ENCODE measurements at places on chromosomes 13 and 19.

DNA sequence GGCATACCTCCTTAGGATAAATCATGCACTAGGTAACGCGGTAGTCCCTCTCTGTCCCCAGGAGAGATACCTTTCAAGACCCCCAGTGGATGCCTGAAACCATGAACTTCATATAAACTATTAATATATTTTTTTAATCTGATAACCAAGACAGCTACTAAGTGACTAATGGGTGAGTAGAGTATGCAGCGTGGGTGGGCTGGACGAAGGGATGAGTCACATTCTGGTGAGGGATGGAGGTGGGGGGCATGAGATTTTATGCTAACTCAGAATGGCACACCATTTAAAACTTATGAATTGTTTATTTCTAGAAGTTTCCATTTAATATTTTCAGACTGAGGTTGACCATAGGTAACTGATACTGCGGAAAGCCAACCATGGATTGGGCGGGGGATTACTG is 46.2 kb downstream of the CDK8 start:
- no peaks in the 10 kb centered on the region for H3K27me3 ChIP-seq
- no peak overlapping the region for H3K4me3 ChIP-seq
- H3K27ac ChIP-seq, result no peak overlapping the region

GRCh38 chr13:44555207-44555606 is 20.9 kb downstream of the TSC22D1 start:
- no peaks in the 10 kb centered on the region for H3K4me1 ChIP-seq
- no peaks in the 10 kb centered on the region for H3K27me3 ChIP-seq

GRCh38 chr13:59494151-59494550 is 669.6 kb downstream of the DIAPH3 start:
- H3K27me3 ChIP-seq, result no peaks in the 10 kb centered on the region
- H3K4me3 ChIP-seq, result no peak overlapping the region
- no peak overlapping the region for H3K27ac ChIP-seq
- DNase-seq, result no peak
- H3K4me1 ChIP-seq, result no peaks in the 10 kb centered on the region

GRCh38 chr19:36527341-36527740 is 730 bp downstream of the ZNF260 start:
- peak overlapping the region; percentile 80 for H3K4me3 ChIP-seq
- no peak overlapping the region for H3K27ac ChIP-seq
- H3K27me3 ChIP-seq, result no peaks in the 10 kb centered on the region
- H3K4me1 ChIP-seq, result peaks cover 19% of the 10 kb centered on the region
- peaks cover 23% of the 10 kb centered on the region for H3K36me3 ChIP-seq
- DNase-seq, result no peak

DNA sequence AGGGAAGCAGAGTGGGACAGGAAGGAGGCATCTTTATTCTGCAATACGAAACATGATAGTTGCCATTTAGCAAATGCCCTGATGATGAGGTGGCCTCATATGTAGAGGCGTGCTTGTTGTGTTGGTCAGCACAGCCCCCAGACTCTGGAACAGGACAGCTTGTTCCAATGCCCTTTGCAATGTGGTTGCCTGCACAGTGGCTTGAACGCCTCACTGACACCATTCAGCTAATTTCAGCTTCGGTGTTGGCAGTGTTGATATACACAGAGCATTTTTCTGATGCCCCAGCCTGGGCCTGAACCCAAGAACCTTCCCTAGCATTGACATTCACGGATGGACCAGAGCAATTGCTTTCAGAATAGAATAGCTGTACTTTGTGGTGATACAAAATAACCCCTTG is 133.3 kb downstream of the HS6ST3 start:
- no peaks in the 10 kb centered on the region for H3K36me3 ChIP-seq
- no peak overlapping the region for H3K27ac ChIP-seq
- H3K4me3 ChIP-seq, result no peak overlapping the region
- no peaks in the 10 kb centered on the region for H3K4me1 ChIP-seq

DNA sequence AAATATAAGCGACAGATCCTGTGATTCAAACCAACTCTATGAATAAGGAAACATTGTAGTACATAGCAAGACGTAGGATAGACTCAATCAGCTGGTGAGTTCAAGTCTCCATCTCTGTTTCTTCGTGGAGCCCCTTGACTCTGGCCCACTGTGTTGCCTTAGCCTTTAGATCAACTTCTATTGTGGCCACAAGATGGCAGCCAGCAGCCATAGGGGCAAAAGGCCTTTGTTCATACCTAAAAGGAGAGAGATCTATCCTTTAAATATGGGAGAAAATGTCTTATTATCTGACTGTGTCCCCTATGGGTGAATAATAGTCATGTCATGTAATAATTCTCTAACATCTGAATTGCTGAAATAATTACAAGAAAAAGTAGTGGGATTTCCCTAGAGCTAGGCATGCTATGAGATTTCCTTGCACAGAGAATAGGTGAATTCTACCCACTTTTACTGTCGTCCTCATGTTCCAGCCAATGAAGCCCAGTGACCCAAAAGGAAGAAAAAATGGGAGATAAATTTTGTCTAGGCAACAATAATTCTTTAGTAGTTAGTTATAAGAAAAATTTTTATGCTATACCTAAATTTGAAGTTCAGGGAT is 129.4 kb downstream of the PCDH20 start:
- H3K4me3 ChIP-seq, result no peak overlapping the region
- H3K4me1 ChIP-seq, result no peaks in the 10 kb centered on the region
- H3K27ac ChIP-seq, result no peak overlapping the region
- DNase-seq, result no peak
- no peaks in the 10 kb centered on the region for H3K36me3 ChIP-seq
- no peaks in the 10 kb centered on the region for H3K27me3 ChIP-seq

DNA sequence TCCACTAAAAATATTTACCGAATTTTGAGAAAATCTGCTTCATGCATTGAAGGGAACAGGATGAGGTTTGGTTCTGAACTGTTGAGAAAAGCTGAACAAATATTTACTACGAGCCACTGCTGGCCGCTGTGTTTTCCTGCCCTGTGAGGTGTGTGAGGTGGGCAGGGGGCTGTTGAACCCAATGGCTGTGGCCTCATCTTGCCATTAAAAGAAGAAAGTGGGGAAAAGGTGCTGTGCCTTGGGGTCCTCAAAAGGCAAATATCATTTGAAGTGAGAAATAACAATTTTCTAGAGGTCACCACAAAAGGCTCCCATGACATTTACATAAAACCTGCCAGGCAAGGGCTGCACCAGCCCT is 44.7 kb downstream of the KLF2 start:
- DNase-seq, result no peak
- peaks cover 95% of the 10 kb centered on the region for H3K4me1 ChIP-seq
